Endothelial cell of umbilical vein (primary cell): ENCODE measurements at places on chromosomes 1 and 21.

- no peak for DNase-seq
Observed at GRCh38 chr1:914131-914890, 9.4 kb upstream of the SAMD11 start.

- peak; percentile 31 for DNase-seq
Observed at GRCh38 chr1:41240781-41241353, 1.2 kb downstream of the SCMH1 start.

GRCh38 chr1:10399444-10399941 lies 629 bp downstream of the PGD start:
- DNase-seq: peak; percentile 65

GRCh38 chr1:59952065-59952464 lies 25.5 kb upstream of the CYP2J2 start:
- no peak for DNase-seq

DNA sequence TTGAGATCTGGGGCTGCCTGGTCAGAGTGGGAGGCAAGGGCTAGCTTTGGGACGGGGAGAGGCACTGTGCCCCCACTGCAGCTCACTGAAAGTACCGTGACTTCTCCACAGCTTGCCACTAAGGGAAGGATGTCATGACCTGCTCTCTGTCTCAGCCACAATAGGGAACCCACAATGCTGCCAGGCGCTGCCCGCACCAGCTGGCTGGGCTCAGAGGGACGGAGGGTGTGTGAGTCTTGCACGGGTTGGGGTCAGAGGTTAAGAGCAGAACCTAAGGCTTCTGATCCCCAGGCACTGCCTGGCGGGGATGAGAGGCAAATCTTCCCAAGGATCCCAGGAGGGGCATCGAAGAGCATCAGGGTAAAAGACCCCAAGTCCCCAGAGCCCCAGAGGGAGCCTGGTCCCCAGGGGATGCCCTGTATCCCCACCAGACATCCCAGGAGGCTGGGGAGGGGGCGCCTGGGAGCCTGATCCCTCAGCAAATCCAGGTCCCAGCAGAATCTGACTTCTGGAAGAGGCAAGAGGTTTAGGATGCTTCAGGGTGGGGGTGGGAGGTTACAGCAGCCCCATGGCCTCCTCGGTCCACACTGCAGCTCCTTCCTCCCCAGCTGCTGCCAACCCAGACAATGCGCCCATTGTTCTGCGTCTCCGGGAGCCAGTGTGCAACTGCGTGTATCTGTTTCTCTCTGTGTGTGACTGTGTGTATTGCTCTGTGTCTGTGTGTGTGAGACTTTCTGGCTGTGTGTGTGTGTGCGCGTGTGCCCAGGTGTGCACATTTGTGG lies 2.0 kb upstream of the MARCKSL1 start:
- DNase-seq: no peak

DNA sequence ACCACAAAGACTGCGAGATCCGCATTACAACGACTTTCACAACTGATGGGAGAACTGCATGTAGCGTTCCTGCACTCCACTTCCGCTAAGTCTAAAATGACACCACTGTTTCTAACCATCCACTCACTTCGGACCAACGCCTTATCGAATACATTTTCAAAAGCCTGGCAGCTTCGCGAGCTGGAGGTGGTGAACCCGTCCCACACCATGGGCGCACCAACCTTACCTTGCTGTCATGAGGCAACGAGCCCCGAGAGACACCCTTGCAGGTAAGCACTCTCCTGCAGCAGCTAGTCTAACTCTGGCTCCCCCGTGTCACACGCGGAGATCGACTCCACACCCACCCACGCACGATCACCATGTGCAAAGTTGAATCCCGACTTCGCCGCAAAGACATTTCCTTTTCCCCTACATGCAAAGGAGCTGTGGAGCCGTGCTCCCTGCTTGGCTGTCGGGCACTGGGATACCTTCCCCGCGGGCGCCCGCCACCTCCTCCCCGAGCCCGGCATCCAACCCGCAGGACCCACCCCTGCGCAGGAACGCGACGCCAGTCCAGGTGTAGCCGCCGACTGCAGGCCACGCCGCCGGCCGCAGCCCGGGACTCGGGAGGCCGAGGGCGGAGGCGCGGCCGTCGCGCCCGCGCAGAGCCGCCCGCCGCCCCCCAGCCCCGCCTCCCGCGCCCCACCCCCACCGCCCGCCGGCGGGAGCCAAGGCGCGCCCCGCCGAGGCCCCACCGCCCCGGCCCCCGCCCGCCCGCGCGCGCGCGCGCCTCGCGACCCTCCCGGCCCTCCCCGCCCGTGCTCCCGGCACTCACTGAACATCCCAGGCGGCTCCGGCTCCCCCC lies 629 bp downstream of the TAF5L start:
- peak; percentile 52 for DNase-seq

GRCh38 chr21:26782747-26783146 lies 62.5 kb downstream of the ADAMTS1 start:
- no peak for DNase-seq

- no peak for DNase-seq
Observed at GRCh38 chr1:84412316-84412942, 14.1 kb downstream of the DNASE2B start.

GRCh38 chr1:74396462-74396861 lies 115.9 kb downstream of the LRRC53 start:
- no peak for DNase-seq

DNA sequence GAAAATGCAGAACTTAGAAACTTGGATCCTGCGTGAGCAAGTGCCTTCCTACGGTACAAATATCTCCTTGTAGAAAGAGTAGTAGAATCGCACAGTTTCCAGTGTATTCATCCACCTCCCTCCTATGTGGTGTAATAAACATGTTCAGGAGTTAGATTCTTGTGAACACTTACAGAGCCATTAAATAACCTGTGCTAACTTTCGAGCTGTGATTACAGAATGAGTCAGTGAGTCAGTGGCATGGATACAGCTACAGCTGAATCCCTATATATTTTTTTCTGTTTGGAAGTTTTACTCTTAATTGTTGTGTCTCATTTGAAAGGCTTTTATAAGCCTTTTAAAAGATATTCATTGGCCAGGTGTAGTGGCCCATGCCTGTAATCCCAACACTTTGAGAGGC lies 148.7 kb downstream of the EDEM3 start:
- DNase-seq: no peak

DNA sequence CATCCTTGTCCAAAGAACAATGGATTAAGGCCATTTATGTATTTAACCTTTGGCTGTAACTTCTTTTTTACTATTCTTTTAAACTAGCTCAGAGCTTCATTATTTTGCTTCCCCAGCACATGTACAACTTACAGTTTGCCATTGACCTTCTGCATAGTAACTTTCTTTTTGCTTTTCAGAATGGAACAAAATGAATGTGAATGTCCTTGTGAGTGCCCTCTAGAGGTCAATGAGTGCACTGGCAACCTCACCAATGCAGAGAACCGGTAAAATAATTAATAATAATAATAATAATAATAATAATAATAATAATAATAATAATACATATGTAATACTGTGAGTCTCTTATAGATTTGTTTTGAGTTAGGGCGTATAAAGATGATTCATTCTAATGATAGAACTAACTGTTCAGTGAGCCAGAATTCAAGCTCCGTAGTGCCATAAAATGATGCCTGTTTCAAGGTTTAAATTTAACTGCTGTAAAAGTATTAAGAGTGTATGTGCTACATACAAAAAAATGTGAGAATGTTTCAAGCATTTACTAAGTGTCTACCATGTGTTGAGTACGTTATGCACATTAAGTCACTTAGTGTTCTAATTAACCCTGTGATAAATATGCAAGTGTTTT lies 69.0 kb upstream of the RAVER2 start:
- DNase-seq: peak; percentile 32

GRCh38 chr1:99643021-99643779 lies 2.7 kb upstream of the PALMD start:
- no peak for DNase-seq

- DNase-seq: no peak
Observed at GRCh38 chr1:157732755-157733154, 32.2 kb upstream of the FCRL3 start.

DNA sequence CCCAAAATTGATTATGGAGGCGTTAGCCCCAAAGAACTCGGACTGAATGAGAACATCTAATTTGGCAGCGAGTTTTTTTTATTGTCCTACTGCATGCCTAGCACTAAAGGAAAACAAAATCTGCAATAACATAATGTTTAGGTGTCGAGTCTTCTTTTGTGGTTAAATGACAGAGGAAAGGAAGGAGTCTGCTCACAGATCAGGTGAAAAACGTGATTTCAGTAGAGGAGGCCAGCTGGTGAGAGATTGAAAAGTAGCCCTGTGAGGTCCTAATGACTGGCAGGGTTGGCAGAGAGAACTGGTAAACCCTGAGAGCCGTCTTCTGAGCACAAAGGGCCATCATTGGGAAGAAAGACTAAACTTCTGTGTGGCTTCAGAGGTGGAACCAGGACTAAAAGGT lies 24.2 kb downstream of the WDTC1 start:
- DNase-seq: no peak

DNA sequence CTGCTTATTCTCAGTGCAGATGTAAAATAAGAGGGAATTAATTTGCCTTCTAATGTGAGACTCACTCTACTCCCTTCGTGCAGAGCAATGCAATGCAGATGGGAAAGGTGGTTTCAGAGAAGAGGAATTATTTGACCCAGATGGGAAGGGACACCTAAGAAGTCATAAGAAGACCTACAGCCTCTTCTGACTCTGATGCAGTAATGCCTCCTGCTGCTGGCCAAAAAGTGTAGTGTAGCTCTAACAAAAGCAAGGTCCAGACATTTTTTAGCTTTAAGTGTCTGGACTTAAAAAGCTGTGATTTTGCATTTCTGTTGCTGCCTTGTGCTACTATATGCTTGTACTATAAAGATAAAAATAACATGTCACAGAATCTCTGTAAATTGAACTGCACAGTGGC lies 501.4 kb downstream of the TTLL7 start:
- DNase-seq: peak; percentile 13

- DNase-seq: no peak
Observed at GRCh38 chr1:223631473-223631872, 34.0 kb downstream of the CAPN8 start.

DNA sequence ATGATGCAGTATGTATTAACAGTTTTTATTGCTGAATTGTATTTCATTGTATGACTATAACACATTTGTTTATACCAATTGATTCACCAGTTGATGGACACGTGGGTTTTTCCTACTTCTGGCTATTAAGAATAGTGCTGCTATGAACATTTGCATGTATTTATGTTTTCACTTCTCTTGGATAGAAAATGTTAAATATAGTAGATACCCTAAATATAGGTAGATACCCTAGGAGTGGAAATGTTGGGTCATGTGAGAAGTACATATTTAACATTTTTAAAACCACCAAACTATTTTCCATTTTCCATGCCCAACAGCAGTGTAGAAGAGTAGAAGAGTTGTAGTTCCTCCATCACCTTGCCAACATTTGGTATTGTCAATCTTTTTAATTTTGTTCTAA lies 7.8 kb downstream of the PHTF1 start:
- DNase-seq: no peak

GRCh38 chr1:58883037-58883887 lies 99.4 kb upstream of the JUN start:
- DNase-seq: peak; percentile 99

DNA sequence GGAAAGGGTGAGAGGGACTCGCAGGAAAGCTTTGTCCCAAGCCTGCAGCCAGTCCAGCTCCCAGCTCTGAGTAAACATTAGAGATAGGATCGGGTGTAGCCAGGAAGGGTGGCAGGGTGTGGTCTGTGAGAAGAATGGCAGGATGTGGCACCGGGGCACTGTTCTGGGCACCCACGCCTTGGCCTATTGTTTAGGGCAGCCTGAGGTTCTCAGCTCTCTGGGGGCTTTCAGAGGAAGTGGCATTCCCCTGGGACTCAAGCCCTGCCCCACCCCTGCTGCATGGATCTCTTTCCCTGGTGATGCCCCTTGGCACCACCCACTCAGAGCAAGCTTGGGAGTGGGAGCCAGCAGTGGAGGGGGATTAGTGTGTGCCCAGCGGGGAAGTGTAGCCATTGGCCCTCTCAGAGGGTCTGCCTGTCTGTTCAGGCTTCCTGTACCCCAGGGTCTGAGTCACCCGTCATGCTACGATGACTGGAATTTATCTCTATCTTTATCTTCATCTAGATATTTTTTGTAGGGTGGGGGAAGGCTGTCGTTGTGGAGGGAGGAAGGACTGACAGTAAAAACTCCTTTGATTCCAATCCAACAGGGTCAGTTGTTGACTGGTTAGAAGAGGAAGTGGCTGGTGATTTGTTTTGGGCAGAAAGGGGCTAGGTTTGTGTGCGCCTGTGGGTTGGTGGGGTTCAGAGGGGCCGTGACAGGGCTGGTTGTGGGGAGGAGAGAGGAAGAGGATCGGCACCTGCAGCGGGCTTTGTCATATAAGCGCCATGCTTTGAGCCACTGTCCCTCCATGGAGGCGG lies 31.6 kb downstream of the SOX13 start:
- DNase-seq: peak; percentile 53

- DNase-seq: no peak
Observed at GRCh38 chr1:31521761-31522555, 54.4 kb upstream of the TINAGL1 start.
